ENCODE measurements at places on chromosomes 1 and 21.

GRCh38 chr1:2441746-2442145 lies 29.4 kb upstream of the PEX10 start:
- DNase-seq: no peak

GRCh38 chr21:39003982-39004633 lies 179.1 kb downstream of the PSMG1 start:
- no peak for DNase-seq

DNA sequence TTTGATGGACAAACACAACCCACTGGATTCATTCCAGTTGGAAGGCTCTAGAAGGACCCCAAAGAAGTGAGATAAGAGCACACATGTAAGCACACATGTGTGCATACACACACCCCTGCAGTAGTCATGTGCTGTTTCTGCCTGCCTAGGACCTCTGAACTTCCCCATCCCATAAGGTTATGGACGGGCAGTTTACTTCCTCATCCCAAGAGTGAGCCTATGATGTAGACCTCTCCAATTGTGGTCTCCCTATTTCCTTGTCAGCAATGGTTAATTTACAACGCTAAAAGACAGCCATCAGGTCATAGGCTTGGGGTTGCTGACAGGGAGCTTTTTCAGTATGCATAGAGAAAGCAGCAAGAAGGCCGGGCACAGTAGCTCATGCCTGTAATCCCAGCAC lies 15.4 kb upstream of the ADAR start:
- no peak for DNase-seq

GRCh38 chr1:209870151-209870831 lies 42.5 kb downstream of the UTP25 start:
- no peak for DNase-seq

DNA sequence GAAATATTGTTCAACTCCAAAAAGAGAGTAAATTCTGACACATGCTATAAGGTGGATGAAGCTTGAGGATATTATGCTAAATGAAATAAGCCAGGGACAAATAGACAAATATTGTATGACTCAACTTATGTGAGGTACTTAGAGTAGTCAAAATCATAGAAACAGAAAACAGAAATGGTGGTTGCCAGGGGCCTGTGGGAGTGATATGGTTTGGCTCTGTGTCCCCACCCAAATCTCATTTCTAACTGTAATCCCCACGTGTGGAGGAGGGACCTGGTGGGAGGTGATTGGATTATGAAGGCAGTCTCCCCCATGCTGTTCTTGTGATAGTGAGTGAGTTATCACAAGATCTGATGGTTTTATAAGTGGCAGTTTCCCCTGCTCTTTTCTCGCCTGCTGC lies 24.7 kb upstream of the DISP1 start:
- no peak for DNase-seq
